ENCODE measurements at places on chromosomes 1 and 21.

DNA sequence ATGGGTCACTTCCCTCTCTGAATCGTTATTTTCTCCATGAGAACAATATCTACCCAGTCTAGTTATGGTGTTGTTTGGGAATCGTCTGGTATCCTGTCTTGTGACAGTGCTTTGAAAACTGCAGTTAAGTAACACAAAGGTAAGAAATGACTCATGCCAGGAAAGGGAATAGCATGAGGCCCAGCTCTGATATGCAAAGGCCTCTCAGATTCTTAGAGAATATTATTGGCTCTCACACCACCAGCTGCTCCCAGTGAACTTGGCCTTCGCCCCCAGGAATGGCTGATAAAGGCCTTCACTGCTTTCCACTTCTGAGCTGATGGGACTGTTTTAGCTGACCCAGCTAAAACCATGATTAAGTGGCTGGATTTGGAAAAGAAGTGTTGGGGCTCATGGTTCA is 27.1 kb downstream of the NEK2 start:
- DNase-seq = no peak

GRCh38 chr1:41355761-41356160 is 5.5 kb upstream of the FOXO6 start:
- DNase-seq = no peak

DNA sequence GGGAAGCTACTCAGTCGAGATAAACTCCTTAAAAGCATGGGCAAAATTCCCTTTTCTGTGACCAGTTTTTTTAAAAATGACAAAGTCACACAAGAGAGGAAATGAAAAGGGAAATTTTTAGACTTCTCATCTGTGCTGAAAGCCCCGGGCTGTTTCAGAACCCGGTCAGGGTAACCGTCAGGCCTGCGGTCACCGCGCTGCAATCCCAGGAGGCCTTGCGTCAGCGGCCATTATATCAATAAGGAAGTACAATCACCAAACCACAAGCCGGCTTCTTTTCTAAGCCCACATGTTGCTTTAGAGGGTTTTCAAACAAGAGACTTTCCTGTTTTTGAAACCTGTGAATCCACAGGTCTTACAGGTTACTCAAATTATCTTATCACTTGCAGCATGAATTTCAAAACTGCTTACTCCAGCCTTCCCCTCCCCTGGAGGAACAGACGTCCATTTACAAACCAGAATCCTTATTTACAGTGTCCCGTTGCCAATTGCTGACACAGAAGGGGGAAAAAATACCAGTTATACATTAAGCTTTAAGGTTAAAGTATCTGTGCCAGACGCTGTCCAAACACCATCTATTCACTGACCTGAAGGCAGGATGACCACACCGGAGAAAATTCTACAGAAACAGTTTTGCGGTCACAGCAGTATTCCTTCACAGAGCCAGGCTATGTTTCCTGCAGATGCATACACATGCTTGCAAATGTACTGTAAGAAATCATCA is 165.3 kb downstream of the TOMM20 start:
- no peak for DNase-seq

DNA sequence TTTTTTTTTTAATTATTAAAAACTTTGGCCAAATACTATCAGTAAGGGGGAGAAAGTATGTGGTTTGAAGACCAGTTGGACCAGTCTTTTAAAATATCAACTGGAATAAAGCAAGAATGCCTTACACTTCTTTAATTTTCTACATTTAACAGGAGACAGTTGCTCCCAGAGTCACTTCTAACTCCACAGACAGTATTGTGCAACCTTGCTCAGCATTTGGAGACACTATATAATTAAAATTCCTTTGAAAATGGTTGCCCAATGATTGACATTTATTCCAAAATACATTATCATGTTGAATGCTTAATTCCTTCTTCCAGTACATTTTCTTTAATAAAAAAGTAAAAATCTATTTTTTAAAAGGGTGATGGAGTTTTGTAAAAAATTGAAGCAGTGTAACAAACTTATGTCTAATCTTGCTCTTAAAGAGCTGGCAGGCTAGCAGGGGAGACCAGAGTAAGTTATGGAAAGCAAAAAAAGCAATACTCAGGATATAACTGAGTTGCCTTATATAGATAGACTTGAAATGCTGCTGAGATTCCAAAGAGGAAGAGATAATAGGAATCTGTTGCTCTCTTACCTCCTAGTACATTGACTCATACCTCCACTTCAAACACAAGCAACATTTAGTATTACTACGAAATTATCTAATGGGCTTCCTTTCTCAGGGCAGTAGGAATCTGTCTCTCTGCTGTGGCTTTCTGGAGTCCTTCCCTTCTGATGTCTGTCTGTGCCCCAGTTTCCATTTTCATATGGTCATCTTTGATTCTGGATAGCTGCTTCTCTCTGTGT is 69.7 kb upstream of the RGL1 start:
- no peak for DNase-seq

DNA sequence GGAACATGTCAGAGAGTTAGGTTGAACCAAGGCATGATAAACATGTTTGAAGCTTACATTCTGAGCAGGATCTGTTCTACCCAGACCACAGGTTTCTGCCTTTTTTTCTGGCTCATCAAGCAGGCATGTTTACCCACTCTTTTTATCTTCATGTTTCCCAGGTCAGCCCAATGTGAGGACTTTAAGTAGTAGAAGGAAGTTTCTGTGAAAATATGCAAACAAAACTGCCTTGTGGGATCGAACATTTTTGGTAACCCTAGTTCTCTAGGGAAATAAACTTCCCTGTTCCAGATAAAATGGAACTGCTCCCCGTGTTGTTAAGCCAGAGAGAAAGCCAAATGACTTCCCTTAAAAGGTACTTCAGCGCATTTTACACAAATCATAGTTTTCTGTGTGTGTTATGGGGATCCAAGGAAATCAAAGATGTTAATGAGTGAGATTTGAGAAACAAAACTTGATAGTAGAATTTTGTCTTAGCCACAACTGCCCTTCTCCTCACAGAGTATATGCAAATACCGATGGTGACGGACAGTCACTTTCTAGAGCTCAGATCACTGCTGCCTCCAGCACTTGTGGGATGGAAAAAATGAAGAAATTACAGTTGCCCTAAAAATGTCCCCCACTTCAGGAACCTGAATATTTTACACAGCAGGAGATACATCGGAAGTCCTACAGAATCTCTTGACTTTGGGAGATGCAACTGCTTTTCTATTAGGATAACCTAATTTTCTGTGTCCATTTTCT is 765 bp upstream of the HIPK1 start:
- DNase-seq = no peak

- no peak for DNase-seq
These were observed 50.1 kb downstream of the FOXD2 start for GRCh38 chr1:47487850-47488450.

DNA sequence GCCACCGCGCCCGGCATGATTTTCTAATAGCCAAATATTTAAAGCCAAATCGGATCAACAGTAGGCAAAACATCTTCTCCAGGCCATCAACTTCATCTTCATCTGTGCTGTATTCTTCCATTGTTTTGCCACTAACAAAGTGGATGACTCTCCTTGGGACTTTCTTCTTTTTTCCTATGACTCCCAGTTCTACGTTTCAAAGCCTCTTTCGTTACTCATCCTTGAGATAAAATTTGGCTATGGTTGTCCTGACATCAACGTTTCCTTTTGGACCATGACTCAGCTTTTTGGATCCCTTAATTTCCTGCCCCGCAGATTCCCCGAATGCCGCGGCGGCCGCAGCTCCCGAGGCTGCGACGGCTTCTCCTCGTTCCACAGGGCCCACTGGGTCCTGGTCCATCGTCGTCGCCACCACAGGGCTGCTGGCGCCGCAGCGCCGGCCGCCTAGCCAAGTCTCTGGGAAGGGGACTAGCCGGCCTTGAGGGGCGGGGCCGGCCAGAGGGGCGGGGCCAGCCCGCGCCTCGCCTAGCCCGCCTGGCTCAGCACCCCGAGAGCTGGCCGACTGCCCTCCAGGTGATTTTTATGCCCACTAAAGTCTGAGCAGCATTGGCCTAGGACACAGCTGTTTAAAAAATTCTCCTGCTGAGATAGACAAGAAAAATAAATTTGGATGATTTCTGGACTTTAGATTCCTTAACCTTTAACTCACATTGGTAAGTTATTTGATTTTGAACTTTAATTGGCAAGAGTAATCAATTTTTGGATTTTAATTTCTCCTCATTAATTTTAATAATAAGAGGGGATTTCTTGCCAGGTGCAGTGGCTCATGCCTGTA is 93.9 kb downstream of the ADCY10 start:
- DNase-seq = no peak

GRCh38 chr21:32331444-32332305 is 33.0 kb downstream of the MRAP start:
- no peak for DNase-seq
